ENCODE measurements at places on chromosomes 4 and X.

- no peak for DNase-seq
Observed at GRCh38 chr4:136680761-136681160, 851.5 kb downstream of the PCDH18 start.

GRCh38 chr4:47017494-47017893 is 13.9 kb upstream of the GABRB1 start:
- DNase-seq = no peak

- DNase-seq = no peak
Observed at GRCh38 chr4:115054836-115055235, 58.6 kb downstream of the NDST4 start.

DNA sequence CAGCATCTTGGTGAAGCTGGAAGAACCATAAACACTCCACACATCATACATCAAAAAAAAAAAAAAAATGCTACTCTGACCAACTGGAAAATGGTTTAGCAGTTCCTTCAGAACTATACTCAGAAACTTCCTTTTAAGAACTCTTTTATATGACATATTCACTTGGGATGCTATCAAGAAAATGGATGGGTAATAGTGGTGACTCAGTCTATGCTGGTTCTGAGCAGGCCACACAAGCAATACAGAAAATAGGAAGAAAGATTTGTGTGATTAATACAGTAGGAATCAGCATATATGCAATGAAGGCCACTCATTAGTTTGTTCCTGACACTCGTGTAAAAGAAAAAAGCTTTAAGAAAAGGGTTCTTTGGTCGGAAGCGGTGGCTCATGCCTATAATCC is 123.5 kb upstream of the FAT4 start:
- DNase-seq = no peak

- DNase-seq = no peak
Observed at GRCh38 chr4:38752941-38753806, 29.6 kb downstream of the TLR10 start.

DNA sequence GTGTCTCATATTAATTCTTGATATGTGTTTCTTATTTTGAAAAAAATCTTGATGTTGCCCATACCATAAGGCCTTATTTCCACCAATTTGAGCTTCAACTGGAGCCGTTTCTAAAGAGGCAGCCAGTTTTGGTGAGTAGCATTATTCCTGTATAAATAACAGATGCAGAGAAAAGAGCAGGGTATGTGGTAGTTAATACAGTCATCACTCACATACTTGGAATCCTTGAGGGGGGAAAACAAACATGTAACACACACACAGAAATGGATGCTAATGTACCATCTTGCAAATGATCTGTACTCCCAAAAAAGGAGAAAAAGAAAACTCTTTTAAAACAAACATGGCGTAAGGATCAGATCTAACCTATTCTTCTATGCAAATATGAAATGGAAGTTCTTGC is 389.7 kb downstream of the GPM6A start:
- no peak for DNase-seq

DNA sequence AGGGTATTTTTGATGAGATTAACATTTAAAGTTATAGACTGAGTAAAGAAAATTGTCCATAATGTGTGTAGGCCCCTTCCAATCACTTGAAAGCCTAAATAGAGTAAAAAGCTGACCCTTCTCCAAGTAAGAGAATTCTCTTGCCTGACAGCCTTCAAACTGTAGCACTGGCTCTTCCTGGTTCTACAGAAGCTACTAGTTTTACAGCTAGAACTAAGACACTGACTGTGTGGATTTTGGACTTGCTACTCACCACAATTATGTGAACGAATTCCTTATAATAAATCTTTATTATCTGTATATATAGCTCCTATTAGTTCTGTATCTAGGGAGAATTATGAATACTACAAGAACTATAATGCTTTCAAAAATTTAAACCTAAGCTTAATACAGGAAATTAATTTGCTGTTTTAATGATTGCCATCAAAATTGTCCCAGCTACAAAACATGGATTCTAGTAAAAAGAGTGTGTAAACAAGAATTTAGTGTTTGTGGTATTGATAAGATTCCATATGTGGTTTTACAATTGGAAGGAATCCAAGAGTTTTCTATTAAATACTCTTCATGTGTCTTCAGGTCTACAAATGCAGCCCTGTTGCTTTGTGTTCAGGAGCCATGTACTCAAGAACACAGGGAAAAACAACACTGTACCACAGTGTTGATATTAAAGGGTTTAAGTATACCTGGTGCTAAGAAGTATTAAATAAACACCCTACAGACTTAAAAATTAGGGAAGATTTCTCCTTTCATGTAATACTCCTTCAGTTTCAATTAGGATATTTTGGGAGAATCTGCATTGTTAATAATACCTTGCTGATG is 366.5 kb downstream of the CXXC4 start:
- DNase-seq = no peak

- no peak for DNase-seq
Observed at GRCh38 chr4:48781968-48782367, 1.9 kb upstream of the FRYL start.

GRCh38 chr4:61395754-61396153 is 195.6 kb downstream of the ADGRL3 start:
- DNase-seq = no peak

DNA sequence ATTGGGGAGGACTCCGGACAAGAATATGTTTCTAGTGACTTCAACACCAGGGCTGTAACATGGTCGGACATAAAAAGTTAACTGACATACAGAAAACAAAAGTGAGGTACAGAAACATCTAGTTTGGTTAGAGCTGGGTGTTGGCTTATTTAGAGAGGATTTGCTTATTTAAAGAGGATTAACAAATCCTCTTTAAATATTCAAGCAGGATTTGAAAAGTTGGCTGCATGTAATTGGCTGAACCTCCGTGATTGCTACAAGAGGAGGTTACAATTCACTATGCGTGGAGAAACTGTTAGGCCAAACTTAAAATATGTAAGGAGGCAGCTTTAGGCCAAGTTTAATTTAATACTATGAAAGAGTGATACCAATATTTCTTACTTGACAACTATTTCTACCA is 2707.4 kb downstream of the ARAP2 start:
- DNase-seq = no peak

DNA sequence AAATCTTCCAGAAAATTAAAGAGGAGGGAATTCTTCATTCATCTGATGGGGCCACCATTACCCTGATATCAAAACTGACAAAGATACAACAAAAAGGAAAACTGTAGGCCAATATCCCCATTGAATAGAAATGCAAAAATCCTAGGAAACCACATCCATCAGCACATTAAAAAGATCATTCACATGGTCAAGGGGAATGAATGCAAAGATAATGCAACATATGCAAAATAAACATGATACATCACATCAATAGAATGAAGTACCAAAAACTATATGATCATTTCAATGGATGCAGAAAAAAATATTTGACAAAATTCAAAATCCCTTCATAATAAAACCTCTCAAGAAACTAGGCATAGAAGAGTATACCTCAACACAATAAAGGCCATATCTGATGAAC is 108.9 kb upstream of the SH3RF1 start:
- DNase-seq = no peak

GRCh38 chr4:160403081-160403480 is 1300.2 kb downstream of the RAPGEF2 start:
- no peak for DNase-seq

GRCh38 chr4:48604041-48604440 is 114.0 kb downstream of the ZAR1 start:
- no peak for DNase-seq

DNA sequence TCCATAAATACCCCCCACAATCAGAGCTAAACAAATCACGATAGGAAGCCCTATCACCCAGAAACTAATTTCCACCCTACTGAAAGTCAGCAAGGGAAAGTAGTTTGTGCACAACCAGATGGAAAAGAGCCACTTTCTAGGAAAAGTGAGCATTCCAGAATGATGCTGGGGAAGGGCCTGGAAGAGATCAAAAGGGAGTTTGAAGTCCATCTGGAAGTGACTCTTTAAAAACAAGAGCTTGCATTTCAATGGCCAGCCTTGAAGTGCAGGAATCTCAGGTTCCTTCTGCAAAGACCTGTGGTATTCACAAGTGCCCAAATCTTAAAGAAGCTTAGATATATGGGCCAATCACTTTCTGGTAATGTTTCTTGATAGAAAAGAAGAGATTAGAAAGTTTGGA is 97.0 kb upstream of the LDB2 start:
- no peak for DNase-seq

- no peak for DNase-seq
Observed at GRCh38 chr4:53886090-53886489, 178.3 kb downstream of the CHIC2 start.

Data from GF-D8 (cell line).